ENCODE measurements at places on chromosomes 12 and 14. TPM values are rescaled to one million over a fixed set of nuclear protein-coding genes. Genes with fewer than 3 reads are reported as not detected.
A peak's percentile ranks its signal among the peaks of the same experiment; 100 is the strongest.

The MAP1LC3B2 gene
- total RNA-seq, result 1.2 TPM

The TROAP gene
- not detected for total RNA-seq

The NRIP2 gene
- total RNA-seq, result 2.5 TPM

DNA sequence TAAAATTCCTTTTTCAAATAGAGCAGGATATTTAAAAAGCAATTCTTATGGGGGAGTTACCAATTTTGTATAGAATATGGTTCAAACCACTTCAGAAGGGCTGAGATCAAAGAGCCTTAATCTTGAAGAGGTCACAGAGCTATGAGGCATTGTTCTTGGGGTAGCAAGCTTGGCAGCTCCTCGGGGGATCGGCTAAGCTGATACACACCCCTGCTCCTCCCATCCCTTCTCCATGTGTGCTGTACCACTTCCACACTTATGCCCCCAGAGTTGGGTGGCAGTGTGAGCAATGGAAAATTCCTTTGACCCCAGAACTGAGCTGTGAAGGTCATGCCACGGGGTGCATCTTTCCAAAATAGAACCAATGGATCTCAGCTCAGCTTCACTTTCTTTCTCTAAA is 15.0 kb upstream of the TMEM30B start:
- DNase-seq, result no peak

- no peak for DNase-seq
These were observed 114.3 kb upstream of the PCED1B start for GRCh38 chr12:46965137-46965536.

- DNase-seq, result no peak
These were observed 299.3 kb upstream of the RTL1 start for GRCh38 chr14:101202627-101203404.

DNA sequence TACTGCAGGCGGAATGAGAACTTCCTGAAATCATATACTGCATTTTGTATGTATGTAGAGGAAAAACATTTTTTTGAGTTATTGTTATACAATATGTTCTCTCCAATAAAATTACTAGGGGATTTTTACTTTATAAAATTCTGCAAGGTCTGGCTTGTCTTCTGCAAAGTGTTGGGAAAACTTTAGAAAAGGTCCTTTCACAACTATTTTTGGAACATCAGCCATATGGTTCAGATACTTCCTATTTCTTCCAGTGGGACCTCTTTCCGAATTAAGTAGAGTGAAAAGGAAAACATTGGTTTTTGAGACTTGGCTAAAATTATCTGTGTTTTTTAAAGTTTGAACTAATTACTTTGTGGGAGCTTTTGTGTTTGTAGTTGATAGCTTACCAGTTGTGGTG is 52.7 kb downstream of the DAAM1 start:
- DNase-seq, result no peak

- DNase-seq, result no peak
These were observed 64.9 kb downstream of the FRMD6 start for GRCh38 chr14:51716610-51717009.

- DNase-seq, result peak; percentile 33
These were observed 63.7 kb downstream of the ZNF664 start for GRCh38 chr12:124036657-124037109.

All from heart right ventricle (tissue), 16 donors.